ENCODE measurements at places on chromosomes 5 and 9. TPM values are rescaled to one million over a fixed set of nuclear protein-coding genes. Genes with fewer than 3 reads are reported as not detected.

GRCh38 chr5:141508798-141509611 is 20.1 kb downstream of the PCDHGC5 start:
- peak; percentile 90 for DNase-seq

GRCh38 chr5:74966141-74967026 is 86.0 kb downstream of the GCNT4 start:
- no peak for DNase-seq

- DNase-seq, result no peak
These were observed 12.9 kb downstream of the RASGRF2 start for GRCh38 chr5:80973027-80973426.

GRCh38 chr5:19920761-19921160 is 67.2 kb downstream of the CDH18 start:
- DNase-seq, result no peak

DNA sequence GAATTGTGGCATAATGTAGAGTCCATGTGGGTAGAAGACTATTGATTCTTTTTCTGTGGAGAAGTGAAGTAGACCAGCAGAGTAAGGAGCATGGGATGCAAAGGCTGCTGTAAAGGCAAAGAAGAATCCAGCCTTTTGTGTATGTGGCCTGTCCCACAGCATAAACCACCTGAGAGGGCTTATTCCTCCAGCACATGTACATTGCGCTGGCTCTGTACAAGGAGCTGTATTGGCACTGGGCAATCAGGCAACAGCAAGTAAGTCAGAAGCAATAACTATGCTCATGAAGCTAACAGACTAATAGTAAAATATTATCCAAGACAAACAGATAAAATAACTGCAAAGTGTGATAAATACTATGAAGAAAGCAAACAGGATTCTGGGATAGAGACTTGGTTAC is 86.2 kb downstream of the LURAP1L start:
- no peak for DNase-seq

DNA sequence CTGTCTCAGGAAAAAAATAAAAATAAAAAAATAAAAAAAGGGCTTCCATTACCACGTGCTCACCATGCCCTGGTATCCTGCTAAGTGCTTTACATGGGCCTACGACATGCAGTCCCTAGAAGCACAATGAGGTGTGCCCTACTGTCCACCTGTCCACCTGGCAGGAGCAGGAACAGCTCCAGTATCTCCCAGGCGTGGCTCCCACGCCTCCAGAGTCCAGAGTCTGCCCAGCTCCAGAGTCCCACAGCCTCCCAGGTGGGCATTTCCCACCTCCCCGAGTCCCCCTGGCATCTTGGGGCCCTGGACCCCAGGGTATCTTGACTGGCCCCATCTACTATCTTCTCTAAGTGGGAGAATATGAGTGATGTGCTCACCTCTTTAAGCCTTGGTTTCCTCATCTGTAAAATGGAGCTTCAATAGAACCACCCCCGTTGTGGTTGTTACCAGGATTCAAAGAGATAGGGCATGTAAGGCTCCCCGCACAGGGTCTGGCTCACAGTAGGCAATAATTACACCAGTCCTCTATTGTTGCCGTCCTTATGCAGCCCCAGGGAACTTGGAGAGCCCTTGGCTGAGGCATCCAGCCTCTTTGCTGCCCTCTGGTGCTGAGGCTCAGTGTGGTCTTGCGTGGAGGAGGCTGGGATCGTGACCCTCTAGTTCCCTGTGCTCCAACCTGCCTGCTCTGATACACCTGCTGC is 8.9 kb downstream of the CXCL14 start:
- DNase-seq, result no peak

DNA sequence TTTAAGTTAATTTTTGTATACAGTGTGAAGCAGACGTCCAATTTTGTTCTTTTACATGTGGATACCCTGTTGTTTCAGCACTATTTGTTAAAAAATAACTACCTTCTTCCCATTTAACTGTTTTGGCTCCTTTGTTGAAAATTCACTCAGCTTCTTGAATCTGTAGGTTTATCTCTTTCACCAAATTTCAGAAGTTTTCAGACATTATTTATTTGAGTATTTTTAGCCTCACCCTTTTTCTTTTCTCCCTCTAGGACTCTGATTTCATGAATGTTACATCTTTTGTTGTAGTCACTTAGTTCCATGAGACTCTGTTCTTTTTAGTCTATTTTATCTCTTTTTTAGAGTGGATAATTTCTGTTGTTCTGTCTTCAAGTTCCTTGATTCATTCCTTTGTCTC is 4.6 kb upstream of the TNPO1 start:
- DNase-seq, result no peak

DNA sequence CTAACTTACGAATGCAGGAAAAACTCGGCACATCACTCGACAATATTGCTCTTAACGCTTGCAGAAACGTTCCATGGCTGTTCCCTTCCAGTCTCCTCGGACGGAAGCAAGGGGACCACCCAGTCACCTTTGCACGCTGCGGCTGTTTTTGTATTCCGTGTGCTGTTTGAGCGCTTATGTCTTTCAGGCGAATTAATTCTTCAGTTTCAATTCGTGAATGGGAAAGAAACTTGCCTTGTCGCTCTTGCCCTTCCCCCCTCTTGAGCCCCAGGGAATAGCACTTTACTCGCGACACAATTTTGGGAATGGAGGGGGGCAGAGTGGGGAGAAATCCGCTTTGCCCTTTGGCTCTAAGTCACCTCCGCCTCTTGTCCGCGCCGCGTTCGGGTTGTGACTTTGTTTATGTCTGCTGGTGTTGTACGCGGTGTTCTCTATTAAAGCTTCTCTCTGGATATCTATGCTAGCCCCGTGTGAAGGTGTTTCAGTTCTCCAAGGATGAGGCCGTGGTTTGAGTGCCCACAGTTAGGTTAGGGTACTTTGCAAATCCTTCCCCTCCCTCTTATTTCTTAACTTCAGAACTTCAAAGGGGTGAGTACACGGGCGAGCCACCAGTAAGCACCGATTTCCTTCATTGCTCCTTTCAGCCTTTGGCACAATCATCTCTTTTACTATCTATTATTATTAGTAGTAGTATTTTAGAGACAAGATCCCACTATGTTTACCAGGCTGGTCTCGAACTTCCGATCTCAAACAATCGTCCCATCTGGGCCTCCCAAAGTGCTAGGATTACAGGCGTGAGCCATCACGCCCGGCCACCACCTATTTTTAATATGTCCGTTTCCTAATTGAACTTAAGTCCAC is 2.7 kb downstream of the FOXB2 start:
- no peak for DNase-seq

- DNase-seq, result no peak
These were observed 12.9 kb upstream of the CDC42SE2 start for GRCh38 chr5:131250751-131251475.

- no peak for DNase-seq
These were observed 159.9 kb downstream of the TSSK1B start for GRCh38 chr5:113274836-113275414.

DNA sequence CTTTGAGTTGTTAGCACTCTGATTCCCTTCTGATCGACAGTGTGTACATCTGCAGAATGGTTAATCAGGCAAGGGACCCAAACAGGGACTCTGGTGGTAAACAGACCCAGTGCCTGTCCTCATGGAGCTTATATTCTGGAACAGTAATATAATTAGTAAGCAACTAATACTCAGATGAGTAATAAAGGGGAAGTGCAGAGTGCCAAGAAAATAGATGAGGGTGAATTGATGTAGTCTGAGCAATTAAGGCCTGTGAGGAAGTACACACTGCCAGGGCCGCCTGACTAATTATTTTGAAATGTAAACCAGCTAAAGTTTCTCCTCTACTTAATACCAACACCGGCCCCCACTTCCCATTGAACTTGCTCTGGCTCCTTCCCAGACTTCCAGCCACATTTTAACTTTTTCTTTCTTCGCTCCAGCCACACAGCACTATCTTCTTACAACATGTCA is 4.2 kb downstream of the DHX29 start:
- no peak for DNase-seq

GRCh38 chr9:2170722-2171121 is 155.6 kb downstream of the SMARCA2 start:
- no peak for DNase-seq

DNA sequence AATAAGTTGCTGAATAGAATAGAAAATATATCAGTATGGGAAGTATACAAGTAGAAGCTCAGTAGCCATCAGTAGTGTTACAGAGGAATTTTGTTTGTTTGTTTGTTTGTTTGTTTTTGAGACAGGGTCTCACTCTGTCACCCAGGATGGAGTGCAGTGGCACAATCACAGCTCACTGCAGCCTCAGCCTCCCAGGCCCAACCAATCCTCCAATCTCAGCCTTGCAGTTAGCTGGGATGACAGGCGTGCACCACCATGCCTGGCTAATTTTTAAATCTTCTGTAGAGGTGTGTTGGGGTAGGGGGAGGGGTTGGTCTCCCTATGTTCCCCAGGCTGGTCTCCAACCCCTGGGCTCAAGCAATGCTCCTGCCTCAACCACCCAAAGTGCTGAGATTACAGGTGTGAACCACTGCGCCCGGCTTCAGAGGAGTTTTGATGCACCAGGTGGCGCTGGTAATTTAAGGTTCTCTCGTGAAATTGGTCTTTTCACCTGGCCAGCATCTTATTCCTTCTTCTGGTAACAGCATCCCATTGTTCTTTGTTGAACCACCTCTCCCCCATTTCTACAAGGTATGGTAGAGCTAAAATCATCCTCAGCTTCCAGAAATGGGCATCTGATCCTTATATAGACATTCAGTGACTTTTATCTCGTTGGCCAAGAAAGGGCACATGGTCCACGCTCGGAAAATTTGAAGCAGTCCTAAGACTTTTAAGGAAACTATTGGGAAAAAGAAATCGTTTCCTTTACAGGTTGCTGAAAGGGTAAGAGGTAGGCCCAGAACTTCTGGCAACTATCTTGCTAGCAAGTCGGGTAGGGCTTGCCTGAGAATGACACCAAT is 157.1 kb downstream of the ARRDC3 start:
- no peak for DNase-seq

DNA sequence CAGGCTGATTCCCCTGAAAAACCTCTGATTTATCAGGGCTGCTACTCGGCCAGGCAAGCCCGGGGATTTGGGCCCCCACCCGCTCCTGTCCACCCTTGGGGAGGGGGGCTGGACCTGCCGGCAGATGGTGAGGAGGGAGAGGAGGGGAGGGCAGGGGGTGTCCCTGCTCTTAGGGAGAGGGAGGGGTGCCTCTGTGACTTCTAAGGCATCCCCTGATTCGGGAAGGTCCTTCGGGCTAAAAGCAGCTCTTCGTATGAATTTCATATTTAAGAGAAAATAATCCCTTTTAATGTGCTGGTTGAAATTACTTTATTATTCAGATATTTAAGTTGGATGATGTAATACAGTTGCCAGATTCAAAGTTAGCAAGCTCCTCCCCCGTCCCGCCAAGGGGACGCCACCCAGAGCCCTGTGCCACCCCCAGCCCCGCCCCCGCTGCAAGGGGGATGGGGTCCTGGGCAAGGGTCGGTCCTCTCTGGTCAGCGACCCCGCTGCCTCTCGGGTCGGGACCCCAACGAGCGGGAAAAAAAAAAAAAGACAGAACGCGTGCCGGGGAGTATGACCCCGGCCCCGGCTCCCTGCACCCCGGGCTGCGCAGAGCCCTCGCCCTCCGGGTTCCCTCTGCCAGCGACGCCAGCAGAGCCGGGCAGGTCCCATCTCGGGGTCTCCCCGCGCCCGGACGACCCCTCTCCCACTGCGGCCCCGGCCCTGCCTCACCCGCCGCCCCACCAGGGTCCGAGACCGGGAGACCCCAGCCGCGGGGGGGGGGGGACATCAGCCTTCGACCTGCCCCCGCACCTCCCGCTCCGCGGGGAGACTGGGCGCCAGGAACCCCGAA is 12.4 kb downstream of the LHX3 start:
- DNase-seq, result no peak

The ZFP2 gene
- total RNA-seq, result 3.5 TPM

The HAND1 gene
- 69.2 TPM for total RNA-seq

The CDX1 gene
- 0.71 TPM for total RNA-seq

The WNK2 gene
- total RNA-seq, result 95.8 TPM

Measured in sigmoid colon (tissue), 7 donors.